Renal cortical epithelial cell (primary cell): ENCODE measurements at places on chromosomes 4 and X.

DNA sequence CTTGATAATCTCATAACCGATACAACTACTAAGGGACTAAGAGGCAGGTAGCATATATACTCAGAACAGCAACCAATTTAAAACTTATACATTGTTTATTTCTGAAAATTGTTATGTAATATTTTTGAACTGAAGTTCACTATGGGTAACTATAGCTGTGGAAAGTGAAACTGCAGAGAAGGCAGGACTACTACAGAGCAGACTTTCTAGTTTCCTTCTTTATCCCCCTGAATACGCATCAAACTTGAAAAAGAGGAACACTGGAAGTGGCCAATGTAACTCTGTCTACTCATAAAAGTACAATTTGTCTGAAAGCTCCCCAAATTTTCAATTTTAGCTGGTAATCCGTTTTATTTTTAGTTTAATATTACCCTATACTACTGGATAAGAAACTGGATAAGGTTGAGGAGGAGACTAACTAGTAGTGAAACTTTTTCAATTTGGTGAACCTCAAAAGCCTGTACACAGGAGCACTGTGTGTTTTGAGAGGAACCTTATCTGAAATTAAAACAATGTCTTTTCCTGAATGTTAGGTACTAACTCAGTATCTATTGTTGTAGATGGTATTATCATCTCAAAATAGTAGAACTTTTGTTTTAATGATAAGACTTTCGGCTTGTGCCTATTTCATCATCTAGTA is 225.8 kb downstream of the GABRG1 start:
- no peak for DNase-seq

DNA sequence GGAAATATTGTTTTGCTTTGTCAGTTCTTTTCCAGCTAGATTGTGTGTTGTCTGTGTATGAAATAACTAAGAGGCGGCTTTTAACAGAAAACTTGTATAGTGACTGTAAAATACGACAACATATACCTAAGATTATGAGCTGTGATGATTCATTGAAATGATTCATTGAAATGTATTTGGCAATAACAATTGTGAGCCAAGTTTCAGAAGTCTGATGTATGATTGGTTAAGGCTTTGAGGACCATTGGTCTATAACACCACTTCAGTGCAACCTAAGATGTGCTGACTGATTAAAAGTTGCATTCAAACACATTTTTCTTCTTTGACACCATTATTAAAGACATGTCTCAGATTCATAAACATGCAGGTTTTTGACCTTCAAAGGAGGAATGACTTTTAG is 76.6 kb downstream of the PTPN13 start:
- peak; percentile 87 for DNase-seq

- DNase-seq = peak; percentile 37
These were observed 14.8 kb downstream of the LAMTOR3 start for GRCh38 chr4:99879458-99879857.

GRCh38 chrX:68461093-68461492 is 27.8 kb upstream of the OPHN1 start:
- no peak for DNase-seq

- peak; percentile 73 for DNase-seq
These were observed 76.0 kb upstream of the AP1S2 start for GRCh38 chrX:15930585-15930984.

DNA sequence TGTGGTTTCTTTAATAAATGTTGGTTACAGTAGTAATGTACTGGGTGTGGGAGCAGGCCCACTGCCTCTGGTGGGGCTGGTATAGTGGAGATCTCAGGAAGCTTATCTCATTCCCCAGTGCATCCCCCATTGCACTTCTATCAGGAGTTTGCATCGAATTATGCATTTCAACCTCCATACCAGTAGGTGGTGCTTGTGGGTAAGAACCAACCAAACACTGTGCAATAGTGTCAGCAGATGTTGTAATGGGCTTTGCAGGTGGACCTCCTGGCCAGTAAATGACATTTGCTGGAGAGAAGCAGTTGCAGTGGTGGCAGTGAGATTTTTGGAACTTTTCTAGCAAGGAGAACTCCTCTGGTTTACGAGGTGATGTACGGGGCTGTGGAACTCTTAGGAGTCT is 150.6 kb downstream of the POU3F4 start:
- no peak for DNase-seq

- peak; percentile 33 for DNase-seq
These were observed 152.5 kb downstream of the PLS3 start for GRCh38 chrX:115713460-115713859.

DNA sequence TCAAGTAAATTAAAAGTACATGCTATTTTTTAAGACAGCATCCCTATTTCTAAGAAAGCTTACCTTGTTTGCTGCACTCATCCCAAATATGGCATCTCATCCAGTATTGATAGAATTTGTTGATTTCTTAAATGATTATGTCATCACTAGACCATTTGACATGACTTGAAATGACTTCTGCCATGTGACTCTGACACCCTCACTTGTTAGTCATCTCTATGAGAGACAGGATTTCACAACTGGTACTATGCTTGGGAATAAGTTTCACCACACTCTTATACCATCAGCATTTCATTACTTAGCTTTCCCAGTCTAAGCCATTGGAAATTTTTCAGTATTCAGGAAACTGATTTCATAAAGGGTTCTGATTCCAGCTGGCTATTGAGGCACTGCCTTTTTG is 55.3 kb downstream of the TMPRSS11F start:
- DNase-seq = peak; percentile 92

- peak; percentile 41 for DNase-seq
These were observed 147.6 kb upstream of the FRG1 start for GRCh38 chr4:189792924-189793618.

- DNase-seq = no peak
These were observed 23.8 kb downstream of the VSIG4 start for GRCh38 chrX:66015900-66016689.

DNA sequence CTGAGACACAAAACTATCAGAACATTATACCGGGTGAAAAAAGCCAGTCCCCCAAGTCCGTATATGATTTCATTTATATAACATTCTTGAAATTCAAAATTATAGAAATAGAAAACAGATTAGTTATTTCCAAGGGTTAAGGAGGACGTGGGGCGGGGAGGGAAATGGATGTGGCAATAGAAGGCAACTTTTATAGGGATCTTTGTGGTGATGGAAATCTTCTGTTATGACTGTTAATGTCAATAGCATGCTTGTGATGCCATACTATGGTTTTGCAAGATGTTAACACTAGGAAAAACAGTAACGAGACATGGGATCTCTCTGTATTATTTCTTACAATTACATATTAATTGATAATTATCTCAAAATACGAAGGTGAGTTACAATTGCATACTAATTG is 96.4 kb downstream of the LNX1 start:
- DNase-seq = no peak

DNA sequence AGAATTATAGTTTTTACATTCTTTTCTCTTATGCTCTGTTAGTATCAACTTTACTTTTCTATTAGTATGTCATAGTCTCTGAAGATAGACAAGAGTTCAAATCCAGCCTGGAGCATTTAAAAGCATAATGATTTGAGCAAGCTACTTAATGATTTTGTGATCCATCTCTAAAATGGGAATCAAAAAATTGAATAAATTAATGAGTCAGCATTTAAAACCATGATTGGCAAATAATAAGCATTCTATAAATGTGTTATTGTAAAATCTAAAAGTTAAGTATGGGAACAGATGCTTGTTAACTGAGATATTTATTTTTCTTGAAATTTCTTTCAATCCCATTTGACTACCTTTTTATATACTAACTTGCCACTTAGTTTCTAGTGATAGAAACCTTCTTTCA is 391.6 kb downstream of the PCDH7 start:
- DNase-seq = no peak

GRCh38 chrX:109733613-109734083 is 591 bp upstream of the ACSL4 start:
- DNase-seq = no peak

GRCh38 chrX:110759785-110760184 is 35.8 kb downstream of the CHRDL1 start:
- peak; percentile 79 for DNase-seq

DNA sequence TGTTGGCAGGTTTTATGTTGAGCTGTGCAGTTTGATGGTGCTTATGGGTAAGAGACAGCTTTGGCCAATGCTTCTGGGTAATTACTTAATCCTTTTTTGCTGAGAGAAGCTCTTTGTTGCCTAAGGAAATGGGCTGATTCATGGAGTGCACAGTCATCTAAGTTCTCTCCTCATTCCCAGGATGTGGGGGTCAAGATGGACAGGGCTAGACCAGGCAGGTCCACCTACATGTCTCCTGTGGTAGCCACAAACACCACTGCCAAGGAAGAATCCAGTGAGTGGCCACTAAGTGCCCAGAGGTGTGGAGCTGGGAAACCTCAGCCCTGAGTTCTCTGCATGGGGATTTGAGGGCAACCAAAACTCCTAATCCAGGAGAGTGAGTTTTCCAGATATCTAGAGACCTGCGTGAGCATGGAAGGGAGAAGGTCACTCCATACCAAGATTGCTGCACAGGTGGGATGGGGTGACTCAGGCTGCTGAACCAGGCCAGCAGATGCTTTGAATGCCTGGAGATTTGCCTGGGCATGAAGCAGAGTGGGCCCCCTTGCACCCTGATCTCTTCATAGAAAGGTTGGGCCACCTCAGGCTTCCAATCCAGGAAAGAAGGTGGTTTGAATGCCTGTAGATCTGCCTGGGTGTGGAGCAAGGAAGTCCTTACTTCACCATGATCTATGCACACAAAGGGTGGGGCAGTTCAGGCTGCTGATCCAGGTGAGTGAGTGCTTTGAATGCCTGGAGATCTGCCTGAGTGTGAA is 234.8 kb upstream of the GNPDA2 start:
- DNase-seq = no peak
